ENCODE measurements at places on chromosomes 3 and 15. TPM values are rescaled to one million over a fixed set of nuclear protein-coding genes. Genes with fewer than 3 reads are reported as not detected.
A peak's percentile ranks its signal among the peaks of the same experiment; 100 is the strongest.

- H3K27me3 ChIP-seq, result no peaks in the 10 kb centered on the region
- H3K4me1 ChIP-seq, result peaks cover 92% of the 10 kb centered on the region
- H3K36me3 ChIP-seq, result peaks cover 18% of the 10 kb centered on the region
These were observed 36.7 kb downstream of the CMTM7 start for GRCh38 chr3:32428092-32429068.

GRCh38 chr15:55366981-55367380, 41.2 kb downstream of the CCPG1 start:
- H3K27ac ChIP-seq, result no peak overlapping the region
- H3K27me3 ChIP-seq, result no peaks in the 10 kb centered on the region
- peaks cover 3% of the 10 kb centered on the region for H3K4me1 ChIP-seq
- DNase-seq, result no peak
- peaks cover 3% of the 10 kb centered on the region for H3K36me3 ChIP-seq

DNA sequence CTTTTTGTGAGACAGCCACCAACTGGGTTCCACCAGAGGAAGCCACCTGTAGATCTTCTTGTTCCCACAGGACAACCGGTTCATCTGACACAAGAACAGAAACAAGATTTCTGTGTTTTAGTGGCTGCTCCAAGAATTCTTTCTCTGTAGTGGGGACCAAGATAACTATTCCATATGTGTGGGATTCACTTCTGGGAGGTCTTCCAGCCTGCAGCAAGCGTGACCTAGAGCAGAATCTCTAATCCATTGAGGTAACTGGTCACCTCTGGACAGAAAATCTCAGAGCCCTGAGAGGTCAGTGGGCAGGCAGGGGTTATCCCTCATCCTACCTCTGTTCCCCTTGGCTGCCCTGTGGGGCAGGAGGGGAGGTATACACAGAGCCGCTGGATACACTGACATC, 311.3 kb downstream of the NTRK3 start:
- H3K4me3 ChIP-seq, result no peak overlapping the region
- H3K4me1 ChIP-seq, result no peaks in the 10 kb centered on the region
- DNase-seq, result no peak
- no peak overlapping the region for H3K27ac ChIP-seq

DNA sequence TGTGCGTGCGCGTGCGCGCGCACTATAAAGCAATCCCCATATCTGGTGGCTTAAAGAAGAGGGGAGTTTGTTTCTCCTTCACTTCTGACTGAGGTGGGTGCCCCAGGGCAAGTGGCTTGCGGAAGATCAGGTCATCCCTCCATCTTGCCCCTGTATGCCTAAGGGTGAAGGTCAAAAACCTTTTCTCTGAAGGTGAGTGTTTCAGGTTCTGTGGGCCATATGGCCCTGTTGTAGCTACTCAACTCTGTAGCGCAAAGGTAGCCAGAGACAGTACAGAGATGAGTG, 5.5 kb downstream of the ABTB1 start:
- no peak overlapping the region for H3K27ac ChIP-seq
- no peaks in the 10 kb centered on the region for H3K36me3 ChIP-seq
- no peak for DNase-seq
- H3K4me1 ChIP-seq, result peaks cover 19% of the 10 kb centered on the region
- H3K4me3 ChIP-seq, result no peak overlapping the region
- H3K27me3 ChIP-seq, result no peaks in the 10 kb centered on the region

- H3K27ac ChIP-seq, result no peak overlapping the region
- no peak overlapping the region for H3K4me3 ChIP-seq
- no peaks in the 10 kb centered on the region for H3K27me3 ChIP-seq
- H3K4me1 ChIP-seq, result peaks cover 3% of the 10 kb centered on the region
- no peak for DNase-seq
These were observed 93.2 kb downstream of the CMSS1 start for GRCh38 chr3:99910752-99911290.

- no peaks in the 10 kb centered on the region for H3K4me1 ChIP-seq
- no peak overlapping the region for H3K27ac ChIP-seq
- no peak for DNase-seq
These were observed 107.5 kb downstream of the EOMES start for GRCh38 chr3:27614592-27614991.

- H3K27ac ChIP-seq, result peak overlapping the region; percentile 86
- H3K36me3 ChIP-seq, result peaks cover 19% of the 10 kb centered on the region
- no peaks in the 10 kb centered on the region for H3K27me3 ChIP-seq
- H3K4me1 ChIP-seq, result peaks cover 26% of the 10 kb centered on the region
These were observed 82.9 kb downstream of the CHSY1 start for GRCh38 chr15:101168898-101169494.

GRCh38 chr3:190005343-190006113, 115.2 kb downstream of the P3H2 start:
- H3K27me3 ChIP-seq, result peaks cover 12% of the 10 kb centered on the region
- no peak overlapping the region for H3K4me3 ChIP-seq
- H3K27ac ChIP-seq, result no peak overlapping the region
- H3K4me1 ChIP-seq, result no peaks in the 10 kb centered on the region

GRCh38 chr15:48494631-48495030, 150.9 kb downstream of the FBN1 start:
- no peak for DNase-seq
- H3K27ac ChIP-seq, result no peak overlapping the region
- no peaks in the 10 kb centered on the region for H3K27me3 ChIP-seq
- no peaks in the 10 kb centered on the region for H3K36me3 ChIP-seq

GRCh38 chr15:83713242-83713641, 59.3 kb downstream of the ADAMTSL3 start:
- H3K27ac ChIP-seq, result no peak overlapping the region

DNA sequence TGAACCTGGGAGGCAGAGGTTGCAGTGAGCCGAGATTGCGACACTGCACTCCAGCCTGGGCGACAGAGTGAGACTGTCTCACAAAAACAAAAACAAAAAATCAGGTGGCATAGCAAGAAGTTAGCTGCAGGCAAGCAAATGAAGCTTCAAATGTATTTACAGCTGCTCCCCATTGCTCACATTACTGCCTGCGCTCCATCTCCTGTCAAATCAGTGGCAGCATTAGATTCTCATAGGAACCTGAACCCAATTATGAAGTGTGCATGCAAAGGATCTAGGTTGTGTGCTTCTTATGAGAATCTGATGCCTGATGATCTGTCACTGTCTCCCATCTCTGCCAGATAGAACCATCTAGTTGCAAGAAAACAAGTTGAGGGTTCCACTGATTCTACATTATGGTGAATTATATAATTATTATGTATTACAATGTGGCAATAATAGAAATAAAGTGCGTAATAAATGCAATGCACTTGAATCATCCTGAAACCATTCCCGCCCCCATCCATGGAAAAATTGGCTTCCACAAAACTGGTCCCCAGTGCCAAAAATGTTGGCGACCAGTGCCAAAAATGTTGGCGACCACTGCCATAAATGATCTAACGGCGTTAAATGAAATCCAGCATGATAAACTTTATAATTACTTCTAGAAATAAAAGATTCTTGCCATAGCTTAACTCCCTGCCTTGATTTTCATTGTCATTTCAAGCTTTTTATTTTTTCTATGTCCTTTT, 616.7 kb upstream of the NAALADL2 start:
- no peak overlapping the region for H3K27ac ChIP-seq
- no peaks in the 10 kb centered on the region for H3K27me3 ChIP-seq
- no peak overlapping the region for H3K4me3 ChIP-seq
- no peak for DNase-seq

GRCh38 chr15:77599357-77599756, 33.4 kb downstream of the LINGO1 start:
- H3K4me1 ChIP-seq, result no peaks in the 10 kb centered on the region
- no peaks in the 10 kb centered on the region for H3K36me3 ChIP-seq
- no peaks in the 10 kb centered on the region for H3K27me3 ChIP-seq
- no peak for DNase-seq

- H3K36me3 ChIP-seq, result peaks cover 33% of the 10 kb centered on the region
- peaks cover 6% of the 10 kb centered on the region for H3K4me1 ChIP-seq
- no peak overlapping the region for H3K27ac ChIP-seq
- DNase-seq, result no peak
These were observed 37.4 kb downstream of the TFRC start for GRCh38 chr3:196044513-196044912.

DNA sequence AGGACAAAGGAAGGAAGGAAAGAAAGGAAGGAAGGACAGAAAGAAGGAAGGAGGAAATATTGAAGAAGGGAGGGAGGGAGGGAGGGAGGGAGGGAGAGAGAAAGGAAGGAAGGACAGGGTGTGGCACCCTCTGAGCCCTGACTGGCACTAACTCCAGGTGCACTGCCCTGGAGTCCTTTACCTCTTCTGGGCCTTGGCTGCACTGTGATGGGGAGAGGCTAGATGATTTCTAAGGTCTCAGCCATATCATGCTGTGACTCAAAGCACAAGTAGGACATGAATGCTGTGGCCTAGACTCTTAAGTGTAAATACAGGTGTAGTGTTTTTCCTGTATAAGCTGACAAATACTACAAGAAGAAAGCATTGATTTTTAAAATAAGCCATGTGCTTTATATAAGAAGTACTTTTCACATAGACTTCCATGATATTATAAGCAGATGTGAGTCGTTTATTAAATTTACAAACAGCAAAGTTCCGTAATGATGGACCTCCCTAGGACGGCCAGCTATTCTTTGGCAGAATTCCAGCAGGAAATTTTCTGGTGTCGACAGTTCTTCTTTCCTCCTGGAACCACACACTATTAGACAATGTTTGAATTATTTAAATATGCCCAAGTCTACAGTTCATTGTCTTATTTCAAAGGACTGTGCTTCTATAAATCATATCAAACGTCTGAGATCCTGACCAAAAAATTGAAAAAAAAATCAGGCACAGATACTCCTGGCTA, 213.8 kb upstream of the C2CD4B start:
- no peak for DNase-seq
- peaks cover 14% of the 10 kb centered on the region for H3K27me3 ChIP-seq
- H3K4me1 ChIP-seq, result no peaks in the 10 kb centered on the region
- no peaks in the 10 kb centered on the region for H3K36me3 ChIP-seq
- H3K4me3 ChIP-seq, result no peak overlapping the region

DNA sequence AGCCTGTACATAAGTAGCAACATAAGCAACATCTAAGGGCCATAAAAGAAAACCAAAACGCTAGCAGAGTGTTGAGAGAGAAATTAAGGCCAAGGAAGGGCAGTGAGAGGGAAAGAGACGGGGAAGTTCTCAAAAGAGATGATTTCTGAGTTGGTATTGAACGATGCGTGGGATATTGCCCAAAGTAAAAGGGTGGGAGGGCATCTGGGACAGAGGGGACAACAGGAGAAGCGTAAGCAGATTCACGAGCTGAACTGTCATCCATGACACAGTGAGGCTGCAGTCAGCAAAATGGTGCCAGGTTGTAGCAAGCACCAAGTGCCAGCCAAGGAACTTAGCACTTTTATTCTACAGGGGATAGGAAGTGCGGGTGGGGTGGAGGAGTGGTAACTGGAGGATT, 11.8 kb downstream of the NCEH1 start:
- no peaks in the 10 kb centered on the region for H3K27me3 ChIP-seq
- no peaks in the 10 kb centered on the region for H3K36me3 ChIP-seq
- no peaks in the 10 kb centered on the region for H3K4me1 ChIP-seq
- no peak overlapping the region for H3K4me3 ChIP-seq
- DNase-seq, result no peak

DNA sequence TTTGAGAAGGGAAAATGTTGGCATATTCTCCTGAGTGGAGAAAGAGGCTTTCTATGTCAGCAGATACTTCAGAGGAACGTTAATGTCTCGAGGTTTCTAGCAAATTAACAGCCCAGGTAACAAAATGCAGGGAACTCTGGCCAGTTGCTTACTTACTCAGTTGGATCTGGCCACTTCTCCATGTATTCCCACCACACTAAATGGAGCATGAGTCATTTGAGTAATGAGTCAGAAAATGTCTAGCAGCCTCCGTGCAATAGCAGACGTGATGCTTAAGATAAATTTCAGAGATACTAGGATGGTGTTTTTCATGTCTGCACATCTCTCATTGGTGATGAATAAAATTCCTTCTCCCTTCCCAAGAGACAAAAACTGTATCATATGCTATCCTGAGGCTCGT, 671.5 kb downstream of the FHIT start:
- DNase-seq, result no peak
- H3K27ac ChIP-seq, result no peak overlapping the region
- no peaks in the 10 kb centered on the region for H3K4me1 ChIP-seq
- H3K36me3 ChIP-seq, result no peaks in the 10 kb centered on the region

DNA sequence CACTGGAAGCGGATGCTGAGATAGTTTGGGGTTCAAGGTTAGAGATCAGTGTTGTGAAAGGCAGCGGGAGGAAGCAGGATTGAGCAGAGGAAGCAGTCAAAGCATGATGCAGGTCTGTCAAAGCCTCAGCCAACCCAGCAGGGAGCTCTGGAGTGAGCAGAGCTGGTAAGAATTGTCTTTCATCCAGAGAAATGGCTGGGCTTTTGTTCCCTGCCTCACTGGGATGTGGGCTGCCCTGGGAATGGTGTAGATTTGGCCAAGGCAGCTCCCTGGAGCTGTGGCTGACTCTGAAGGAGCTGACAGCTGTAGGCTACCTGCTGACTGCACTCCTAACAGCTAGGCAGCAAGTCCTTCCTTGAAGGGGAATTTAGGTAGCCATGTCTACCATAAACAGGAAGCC, 61.9 kb upstream of the STXBP5L start:
- DNase-seq, result no peak
- no peaks in the 10 kb centered on the region for H3K36me3 ChIP-seq
- no peak overlapping the region for H3K27ac ChIP-seq
- no peak overlapping the region for H3K4me3 ChIP-seq
- peaks cover 10% of the 10 kb centered on the region for H3K27me3 ChIP-seq

GRCh38 chr3:162517110-162517509, 1020.5 kb downstream of the OTOL1 start:
- no peaks in the 10 kb centered on the region for H3K36me3 ChIP-seq
- no peak overlapping the region for H3K27ac ChIP-seq
- H3K4me1 ChIP-seq, result no peaks in the 10 kb centered on the region
- no peak for DNase-seq
- no peak overlapping the region for H3K4me3 ChIP-seq
- H3K27me3 ChIP-seq, result no peaks in the 10 kb centered on the region

GRCh38 chr3:127368186-127369032, 80.6 kb upstream of the PRR20G start:
- no peaks in the 10 kb centered on the region for H3K36me3 ChIP-seq
- no peaks in the 10 kb centered on the region for H3K4me1 ChIP-seq
- H3K27ac ChIP-seq, result no peak overlapping the region

DNA sequence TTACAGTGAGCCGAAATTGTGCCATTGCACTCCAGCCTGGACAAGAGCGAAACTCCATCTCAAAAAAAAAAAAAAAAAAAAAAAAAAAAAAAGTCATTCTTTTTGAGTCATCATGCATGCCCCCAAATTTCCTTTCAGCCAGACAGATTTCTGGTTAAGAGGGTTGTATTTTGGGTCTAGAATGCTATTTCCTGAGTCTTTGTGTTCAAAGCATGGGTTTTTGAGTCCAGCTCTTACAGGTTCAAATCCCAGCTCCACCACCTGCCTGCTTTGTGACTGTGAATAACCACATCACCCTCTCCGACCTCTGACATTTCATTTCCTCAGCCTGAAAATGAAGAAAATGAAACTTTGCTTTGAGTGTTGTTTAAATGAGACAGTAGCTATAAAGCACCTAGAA, 9.3 kb upstream of the C15orf61 start:
- no peak overlapping the region for H3K4me3 ChIP-seq
- H3K27ac ChIP-seq, result no peak overlapping the region
- H3K4me1 ChIP-seq, result peaks cover 4% of the 10 kb centered on the region
- peaks cover 21% of the 10 kb centered on the region for H3K36me3 ChIP-seq
- H3K27me3 ChIP-seq, result no peaks in the 10 kb centered on the region
- DNase-seq, result peak; percentile 55

The EPHB1 gene
- 0.78 TPM for total RNA-seq

The C15orf40 gene
- total RNA-seq, result 30.2 TPM

The SLC28A2 gene
- total RNA-seq, result not detected

The CISH gene
- 307 TPM for total RNA-seq

The SLC4A7 gene
- total RNA-seq, result 48.8 TPM

The MUSTN1 gene
- not detected for total RNA-seq

The GOLGA6L7 gene
- not detected for total RNA-seq

The GOLGA6L4 gene
- 1.0 TPM for total RNA-seq

The CDHR4 gene
- not detected for total RNA-seq

The SERINC4 gene
- 0.09 TPM for total RNA-seq

The STAC gene
- not detected for total RNA-seq

The LRRC28 gene
- 14.0 TPM for total RNA-seq

The RETNLB gene
- total RNA-seq, result not detected

Data from activated CD8-positive, alpha-beta T cell treated with anti-CD3 and anti-CD28 coated beads for 36 hours (primary cell).